ENCODE measurements at places on chromosomes 2 and 18.

GRCh38 chr2:23146011-23146410 is 239.0 kb upstream of the KLHL29 start:
- DNase-seq = no peak

GRCh38 chr18:31825772-31826171 is 65.1 kb upstream of the SLC25A52 start:
- no peak for DNase-seq

GRCh38 chr18:5093902-5094301 is 103.2 kb downstream of the AKAIN1 start:
- no peak for DNase-seq

DNA sequence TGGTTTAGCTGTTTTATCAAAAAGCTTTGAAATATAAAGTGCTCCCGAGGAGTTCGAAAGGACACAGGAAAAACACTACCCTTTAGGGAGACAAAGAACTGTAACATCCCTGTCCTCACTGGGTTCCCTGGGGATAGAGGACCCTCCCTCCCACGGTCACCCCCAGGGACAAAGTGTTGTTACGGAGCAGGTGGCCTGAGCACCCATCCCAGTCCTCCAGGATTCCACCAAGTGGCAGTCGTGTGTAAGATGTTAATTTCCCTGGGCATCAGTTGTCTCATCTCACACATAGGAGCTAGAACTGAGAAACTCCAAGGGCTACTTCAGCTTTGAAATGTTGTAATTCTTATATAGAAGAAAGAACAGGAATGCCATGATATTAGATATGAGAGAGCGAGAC is 137.7 kb downstream of the ALK start:
- DNase-seq = no peak

GRCh38 chr2:51265539-51265938 is 233.6 kb upstream of the NRXN1 start:
- no peak for DNase-seq

- DNase-seq = no peak
Measured at GRCh38 chr2:166126007-166126639, 1.7 kb downstream of the SCN1A start.

- DNase-seq = peak; percentile 40
Measured at GRCh38 chr2:68828887-68829708, 42.1 kb downstream of the BMP10 start.

GRCh38 chr2:7180638-7181370 is 263.6 kb downstream of the RNF144A start:
- no peak for DNase-seq

- no peak for DNase-seq
Measured at GRCh38 chr2:195094330-195094729, 562.7 kb upstream of the SLC39A10 start.

GRCh38 chr2:144300632-144301031 is 219.3 kb downstream of the ZEB2 start:
- DNase-seq = no peak

GRCh38 chr2:52390651-52391050 is 1358.7 kb upstream of the NRXN1 start:
- DNase-seq = no peak

DNA sequence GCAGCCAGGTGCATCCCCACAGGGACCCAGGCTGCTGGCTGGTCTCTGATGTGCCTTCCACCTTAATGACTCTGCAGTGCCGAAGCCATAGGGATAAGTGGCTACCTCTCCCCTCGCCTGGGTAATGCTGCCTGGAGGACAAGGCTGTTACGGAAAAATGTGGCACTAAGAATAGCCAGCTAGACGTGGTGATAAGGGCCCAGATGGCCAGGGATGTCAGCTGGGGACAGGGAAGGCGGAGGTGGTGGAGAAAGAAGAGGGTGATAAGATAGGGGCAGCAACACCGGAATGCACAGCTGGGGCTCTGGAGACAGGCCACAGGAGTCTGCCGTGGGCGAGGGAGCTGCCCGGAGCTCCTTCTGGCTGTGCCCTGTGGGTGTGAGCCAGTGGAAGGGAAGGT is 170.6 kb downstream of the FHOD3 start:
- no peak for DNase-seq

- DNase-seq = no peak
Measured at GRCh38 chr2:130829015-130829414, 7.7 kb upstream of the ARHGEF4 start.

GRCh38 chr2:99840831-99841230 is 301.6 kb downstream of the AFF3 start:
- DNase-seq = no peak

DNA sequence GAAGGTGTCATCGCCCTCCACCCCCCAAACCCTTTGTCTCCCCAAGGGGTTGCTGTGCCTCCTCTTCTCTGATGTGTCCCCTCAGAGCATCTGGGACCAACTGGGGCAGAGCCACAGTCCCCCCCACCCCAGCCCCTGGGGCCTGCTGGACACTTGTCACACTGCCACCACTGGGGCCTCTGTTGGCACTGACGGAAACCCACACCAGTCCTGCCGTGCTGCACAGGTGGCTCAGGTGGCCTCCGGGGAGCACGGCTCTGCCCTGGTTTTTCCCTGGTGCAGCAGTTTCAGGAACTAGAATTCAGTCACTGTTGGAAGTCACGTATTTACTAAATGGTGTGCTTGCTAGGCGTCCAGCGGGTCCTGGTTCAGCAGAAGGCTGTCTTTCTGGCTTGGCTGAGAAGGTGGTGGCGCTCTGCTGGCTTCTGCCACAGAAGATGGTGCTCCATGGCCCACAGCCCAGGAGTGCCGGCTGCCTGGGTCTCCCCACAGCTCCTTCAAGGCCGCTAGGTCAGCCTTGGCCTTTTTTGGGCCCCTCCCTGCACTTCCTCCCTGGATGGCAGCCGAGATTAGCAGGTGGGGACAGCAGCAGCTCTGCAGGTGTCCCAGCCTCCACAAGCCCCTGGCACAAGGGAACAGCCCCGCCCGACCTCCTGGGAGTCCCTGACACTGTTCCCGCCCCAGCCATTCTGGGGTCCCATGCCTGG is 18.6 kb upstream of the KLHL30 start:
- DNase-seq = no peak

DNA sequence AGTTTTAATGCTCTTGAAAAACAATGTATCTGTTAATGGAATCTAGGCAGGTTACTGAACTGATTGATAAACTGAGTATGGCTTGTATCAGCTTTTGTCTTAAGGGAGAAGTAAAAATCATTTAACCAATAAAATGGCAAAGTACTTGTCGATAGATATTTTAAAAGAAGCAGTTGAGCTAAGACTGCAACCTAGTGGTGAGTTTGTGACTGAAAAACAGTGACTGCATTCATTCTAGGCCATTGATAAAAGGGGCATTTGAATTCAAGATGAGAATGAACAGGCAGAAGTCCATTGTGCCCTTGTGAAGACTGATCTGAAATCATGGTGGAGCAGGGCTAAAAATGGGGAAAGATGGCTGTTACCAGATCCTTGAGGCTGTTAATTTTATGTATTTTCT is 59.4 kb upstream of the MSTN start:
- DNase-seq = no peak

GRCh38 chr2:36967236-36967876 is 1.0 kb upstream of the STRN start:
- no peak for DNase-seq

DNA sequence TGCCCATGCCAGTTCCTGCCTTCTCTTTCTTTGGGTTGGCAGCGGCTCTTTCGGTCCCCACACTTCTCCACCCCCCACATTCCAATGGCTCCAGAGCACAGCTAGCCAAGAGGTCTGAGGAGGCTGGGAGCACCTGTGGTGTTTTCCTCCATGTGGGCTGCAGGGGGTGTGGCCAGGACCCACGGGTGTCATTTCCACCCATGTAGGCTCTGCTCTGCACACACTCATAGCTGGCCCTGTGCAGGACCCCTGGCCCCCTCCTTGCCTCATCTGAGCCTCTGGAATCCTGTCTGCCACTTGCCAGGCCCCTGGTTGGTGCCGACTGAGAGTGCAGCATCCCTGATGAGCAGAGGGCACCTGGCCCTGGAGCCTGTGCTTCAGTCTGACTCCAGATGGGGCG is 46.3 kb downstream of the DYSF start:
- no peak for DNase-seq

DNA sequence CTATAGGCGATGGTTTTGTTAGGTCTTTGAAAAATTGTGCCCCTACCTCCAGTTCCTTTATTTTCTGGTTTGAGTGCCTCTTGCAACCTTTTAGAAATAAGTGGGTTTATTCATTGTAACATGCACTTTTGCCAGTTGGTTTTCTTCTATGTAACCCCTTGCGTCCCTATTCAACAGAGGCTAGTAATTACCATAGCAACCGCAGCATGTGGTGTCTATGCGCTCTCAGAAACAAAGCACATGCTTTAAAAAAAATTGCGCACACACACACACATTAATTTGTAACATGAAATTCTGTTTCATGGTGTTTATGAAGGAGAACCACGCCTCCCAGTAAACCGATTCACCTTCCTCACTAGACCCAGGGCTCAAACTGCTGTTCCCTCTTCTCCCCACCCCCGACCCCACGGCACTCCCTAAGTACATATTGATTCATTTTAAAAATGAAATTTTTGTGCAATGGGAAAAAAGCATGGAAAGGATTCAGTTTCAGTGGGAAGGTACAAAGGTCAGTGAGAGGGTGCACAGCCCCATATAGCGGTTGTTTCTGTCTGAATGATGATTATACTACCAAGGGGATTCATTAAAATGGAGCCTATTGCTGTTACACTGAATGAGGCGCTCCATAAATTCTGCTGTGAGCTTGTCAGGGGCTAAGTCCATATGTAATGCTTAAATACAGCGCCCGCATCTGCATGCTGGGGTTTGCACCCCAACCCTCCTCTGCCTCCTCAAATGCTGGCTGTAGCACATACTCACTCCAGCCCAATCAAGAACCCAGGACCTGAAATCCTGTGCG is 206.9 kb downstream of the ICOS start:
- DNase-seq = no peak

GRCh38 chr2:70994009-70994698 is 519 bp downstream of the TEX261 start:
- DNase-seq = peak; percentile 46

DNA sequence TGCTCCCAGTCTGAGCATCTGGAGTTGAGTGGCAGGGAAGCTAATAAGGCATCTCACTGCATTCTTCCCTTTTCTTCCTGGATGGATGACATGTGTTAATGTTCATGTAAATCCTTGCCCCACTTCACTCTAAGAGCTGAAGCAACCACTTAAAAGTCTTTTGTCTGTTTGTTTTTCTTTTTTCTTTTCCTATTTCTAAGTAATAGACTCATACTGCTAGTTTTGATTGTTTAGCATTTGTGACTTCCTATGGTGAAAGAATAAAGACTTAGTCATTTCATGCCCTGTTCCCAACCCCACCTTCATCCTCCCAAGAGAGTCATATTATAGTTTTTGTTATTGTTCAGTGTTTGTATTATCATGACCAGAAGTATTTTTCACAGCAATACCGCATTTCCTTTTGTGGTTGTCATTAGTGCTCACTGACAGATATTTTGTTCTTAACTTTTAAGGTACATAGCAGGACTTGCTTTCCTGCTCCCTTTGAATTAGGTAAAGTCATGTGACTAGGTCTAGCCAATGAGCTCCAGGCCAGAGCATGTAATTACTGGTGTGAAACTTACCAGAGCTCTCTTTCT is 18.1 kb upstream of the SPP2 start:
- no peak for DNase-seq

- DNase-seq = no peak
Measured at GRCh38 chr18:55179835-55180234, 220.6 kb upstream of the CCDC68 start.

GRCh38 chr2:16513626-16514025 is 152.0 kb downstream of the CYRIA start:
- DNase-seq = no peak

GRCh38 chr2:106059416-106060065 is 134.6 kb downstream of the UXS1 start:
- no peak for DNase-seq

DNA sequence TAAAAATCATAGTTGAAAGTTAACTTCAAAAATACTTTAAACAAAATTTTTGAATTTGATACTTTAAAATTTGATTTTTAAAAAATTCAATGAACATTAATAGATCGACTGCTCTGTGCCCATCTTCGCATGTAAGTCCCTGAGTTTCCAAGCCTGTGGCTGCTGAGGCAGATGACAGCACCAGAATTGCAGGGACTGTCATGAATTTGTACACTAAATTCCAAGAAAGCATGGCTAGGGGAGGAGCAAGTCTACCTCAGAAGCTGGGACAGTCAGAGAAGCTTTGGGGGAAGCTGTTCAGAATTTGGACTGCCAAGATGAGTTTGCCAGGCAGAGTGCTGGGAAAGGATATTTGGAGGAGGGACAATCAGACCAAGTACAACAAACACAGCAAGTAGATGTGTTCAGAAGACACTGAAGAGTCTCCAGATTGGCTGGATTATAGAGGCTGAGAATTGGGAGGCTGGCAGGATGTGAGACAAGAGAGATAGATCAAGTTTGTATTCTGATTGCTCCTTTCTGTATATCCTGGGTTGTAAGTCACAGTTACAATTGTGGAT is 79.0 kb downstream of the ASXL3 start:
- DNase-seq = no peak

- DNase-seq = no peak
Measured at GRCh38 chr2:27489118-27489497, 435 bp downstream of the IFT172 start.

Measured in activated T-helper 9 cell treated with anti-CD3 and anti-CD28 coated beads, Interleukin-2, amount 50 U/mL, for 16 hours (primary cell).